ENCODE measurements at places on chromosomes 1 and 21.

GRCh38 chr1:225612287-225612686, 40.6 kb downstream of the ENAH start:
- no peak for DNase-seq

DNA sequence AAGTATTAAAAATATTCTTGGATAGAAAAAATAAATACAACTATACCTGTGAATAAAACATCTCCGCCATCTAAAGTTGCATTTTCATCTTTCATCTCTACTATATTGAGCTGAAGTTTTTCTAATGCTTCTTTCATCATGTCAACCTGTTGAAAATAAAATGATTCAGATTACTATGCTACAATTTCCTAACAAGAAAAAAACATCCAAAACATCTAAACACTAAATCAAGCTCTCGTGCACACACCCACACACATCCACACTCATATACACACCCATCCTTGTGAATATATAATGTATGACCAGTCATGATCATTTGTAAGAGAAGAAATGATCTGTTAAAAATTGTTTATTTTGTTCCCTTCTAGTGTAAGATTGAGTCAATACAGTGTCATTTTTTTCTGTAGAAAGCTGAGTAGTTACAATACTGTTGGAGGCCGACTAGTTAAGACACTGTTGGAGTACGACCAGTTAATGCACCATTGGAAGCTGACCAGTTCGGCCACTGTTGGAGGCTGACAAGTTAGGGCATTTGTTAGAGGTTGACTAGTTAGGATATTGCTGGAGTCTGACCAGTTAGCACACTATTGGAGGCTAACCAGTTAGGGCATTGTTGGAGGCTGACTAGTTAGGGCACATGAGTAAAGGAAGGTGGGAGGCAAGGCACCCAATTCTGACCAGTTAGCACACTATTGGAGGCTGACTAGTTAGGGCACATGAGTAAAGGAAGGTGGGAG, 82.4 kb upstream of the BCL10 start:
- DNase-seq: no peak

DNA sequence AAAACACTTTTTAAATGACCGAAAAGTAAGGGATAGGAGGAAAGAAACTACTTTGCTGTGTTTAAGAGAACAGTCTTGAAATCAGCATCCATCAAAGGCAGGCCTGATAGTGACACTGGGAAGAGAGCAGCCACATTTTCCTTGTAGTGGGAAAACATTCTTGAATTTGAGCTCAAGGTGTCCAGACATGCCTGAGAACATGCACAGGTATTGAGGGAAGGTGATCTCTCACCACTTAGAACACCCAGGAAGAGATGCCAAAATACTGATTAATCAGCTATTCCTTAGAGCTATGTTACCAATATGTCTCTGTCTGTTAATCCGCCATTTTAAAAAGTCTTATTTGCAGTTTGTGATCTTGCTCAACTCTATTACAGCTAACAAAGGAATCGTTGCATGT, 25.9 kb downstream of the IL12RB2 start:
- DNase-seq: no peak

DNA sequence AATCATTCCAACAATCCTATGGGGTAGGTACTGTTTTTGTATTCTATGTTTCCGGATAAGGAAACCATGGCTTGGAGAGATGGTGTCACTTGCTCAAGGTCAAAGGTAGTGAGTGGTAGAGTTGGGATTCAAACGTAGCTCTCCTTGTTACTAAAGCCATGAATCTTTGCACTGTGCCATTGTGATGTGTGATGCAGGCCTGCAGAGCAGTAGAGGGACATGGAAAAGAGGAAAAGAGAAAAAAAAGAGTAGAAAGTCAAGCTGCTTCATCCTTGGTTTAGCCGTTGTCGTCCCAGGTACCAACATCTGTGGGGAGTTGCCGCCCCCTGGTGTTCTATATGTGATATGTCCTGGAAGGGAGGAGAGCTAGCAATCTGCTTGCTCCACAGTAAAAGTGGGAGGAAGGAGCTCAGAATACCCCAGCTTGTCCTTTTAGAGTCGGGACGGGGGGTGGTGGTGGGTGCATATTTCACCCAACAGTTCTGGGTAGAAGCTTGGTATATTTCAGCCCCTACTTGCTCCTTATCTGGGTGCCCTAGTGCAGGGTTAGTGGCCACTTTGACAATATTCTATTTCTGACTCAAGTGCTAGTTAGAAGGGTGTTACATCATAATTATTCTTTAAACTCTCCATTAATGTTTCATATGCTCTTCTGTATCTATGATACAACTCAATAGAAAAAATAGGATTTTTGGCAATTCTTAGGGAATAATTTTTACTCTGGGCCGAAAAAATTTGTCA, 98.4 kb downstream of the EBNA1BP2 start:
- peak; percentile 73 for DNase-seq

DNA sequence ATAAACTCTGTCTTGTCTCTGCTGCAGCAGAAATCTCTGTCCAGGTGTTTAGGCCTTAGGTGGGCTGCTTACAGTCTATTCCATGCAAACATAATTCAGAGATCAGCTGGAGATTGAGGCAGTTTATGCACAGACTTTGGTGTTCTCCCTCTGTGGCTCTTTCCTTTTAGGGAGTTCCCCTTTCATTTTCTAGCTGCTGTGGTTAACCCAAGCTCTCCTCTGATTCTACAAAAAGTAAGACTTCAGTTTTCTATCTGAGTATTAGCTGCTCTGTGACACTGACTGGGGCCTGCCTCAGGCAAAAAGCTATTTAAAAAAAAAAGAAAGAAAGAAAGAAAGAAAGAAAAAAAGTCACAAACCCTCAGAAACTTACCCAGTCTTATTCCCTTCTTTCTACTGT, 211.1 kb downstream of the CAMTA1 start:
- no peak for DNase-seq

- no peak for DNase-seq
Observed at GRCh38 chr1:224047538-224047937, 66.4 kb upstream of the FBXO28 start.

- DNase-seq: no peak
Observed at GRCh38 chr1:5765997-5766913, 226.0 kb downstream of the NPHP4 start.

- no peak for DNase-seq
Observed at GRCh38 chr1:58390091-58390490, 156.4 kb downstream of the OMA1 start.

- no peak for DNase-seq
Observed at GRCh38 chr1:167095368-167095767, 1.5 kb downstream of the STYXL2 start.

DNA sequence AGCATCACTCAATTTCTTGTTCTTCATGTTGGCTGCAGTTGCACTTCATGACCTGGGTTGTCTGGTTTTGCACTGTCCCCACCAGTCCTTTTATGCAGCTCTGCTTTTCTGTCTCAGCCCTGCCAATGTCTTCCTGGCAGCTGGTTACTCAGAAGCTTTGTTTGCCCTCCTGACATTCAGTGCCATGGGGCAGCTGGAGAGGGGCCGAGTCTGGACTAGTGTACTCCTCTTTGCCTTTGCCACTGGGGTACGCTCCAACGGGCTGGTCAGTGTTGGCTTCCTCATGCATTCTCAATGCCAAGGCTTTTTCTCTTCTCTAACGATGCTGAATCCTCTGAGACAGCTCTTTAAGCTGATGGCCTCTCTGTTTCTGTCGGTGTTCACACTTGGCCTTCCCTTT, 6.6 kb downstream of the PIGV start:
- DNase-seq: no peak

- no peak for DNase-seq
Observed at GRCh38 chr1:2961081-2961480, 60.2 kb upstream of the ACTRT2 start.

GRCh38 chr1:18854331-18855025, 5.0 kb downstream of the TAS1R2 start:
- no peak for DNase-seq

- DNase-seq: no peak
Observed at GRCh38 chr1:57235730-57236510, 187.9 kb downstream of the DAB1 start.

GRCh38 chr1:62327360-62328055, 8.3 kb upstream of the KANK4 start:
- DNase-seq: no peak

DNA sequence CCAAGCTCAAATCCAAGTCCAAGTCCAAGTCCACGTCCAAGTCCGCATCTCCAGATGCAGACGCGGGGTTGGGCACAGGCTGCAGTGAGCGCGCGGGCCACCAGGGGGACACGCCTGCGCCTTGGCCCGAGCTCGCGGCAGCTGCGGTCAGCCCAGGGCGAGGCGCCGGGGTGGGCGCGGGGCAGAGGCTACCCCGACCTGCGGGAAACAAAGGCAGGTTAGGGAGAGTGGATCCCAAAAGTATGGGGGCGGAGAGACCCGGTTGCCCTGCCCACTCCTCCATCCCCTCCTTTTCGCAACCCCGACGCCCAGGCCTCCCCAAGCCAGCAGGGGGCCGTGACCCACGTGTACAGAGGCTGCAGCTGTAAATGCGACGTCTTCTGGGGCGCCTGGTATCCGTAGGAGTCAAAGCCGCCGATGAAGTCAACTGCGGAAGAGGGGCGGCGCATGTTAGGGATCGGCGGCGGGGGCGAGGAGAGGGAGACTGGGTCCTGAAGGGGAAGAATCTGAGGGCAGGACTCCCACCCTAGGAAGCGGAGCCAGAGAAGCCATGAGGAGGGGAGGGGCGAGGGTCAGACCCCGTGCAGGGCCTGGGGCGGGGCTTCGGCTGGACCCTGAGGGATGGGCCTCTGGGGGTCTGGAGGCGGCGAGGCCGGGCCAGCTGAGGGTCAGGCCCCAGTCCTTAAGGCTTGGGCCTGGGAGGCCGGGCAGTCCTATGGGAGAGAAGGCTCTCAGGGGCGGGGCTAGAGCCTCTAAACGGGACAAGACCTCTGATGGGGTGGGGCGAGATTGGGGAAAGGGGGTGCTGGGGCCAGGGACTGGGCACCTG, 58.0 kb downstream of the NKAIN1 start:
- DNase-seq: no peak

- DNase-seq: no peak
Observed at GRCh38 chr1:197312163-197312562, 44.1 kb downstream of the CRB1 start.

GRCh38 chr1:220708936-220709801, 19.0 kb downstream of the C1orf115 start:
- no peak for DNase-seq

- DNase-seq: no peak
Observed at GRCh38 chr1:225746361-225747179, 31.1 kb upstream of the SRP9 start.

- DNase-seq: no peak
Observed at GRCh38 chr1:242634732-242635131, 110.2 kb upstream of the PLD5 start.

DNA sequence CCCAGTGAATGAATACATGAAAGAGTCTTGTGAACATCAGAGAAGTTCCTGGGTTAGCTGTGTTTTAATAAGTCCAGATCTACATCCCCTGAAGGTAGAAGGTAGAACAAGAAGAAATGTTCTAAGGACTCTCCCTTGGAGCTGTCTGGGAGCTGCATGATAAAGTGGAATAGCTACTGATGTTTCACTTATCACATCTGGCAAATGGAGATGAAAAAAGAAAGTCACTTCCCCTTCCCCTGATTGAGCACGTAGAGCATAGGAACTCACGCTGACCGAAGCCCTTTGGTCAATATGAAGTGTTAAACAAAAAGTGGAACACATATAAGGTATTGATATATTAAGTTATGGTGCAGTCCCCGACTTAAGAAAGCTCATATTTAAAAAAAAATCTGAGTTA, 53.2 kb upstream of the PARP1 start:
- no peak for DNase-seq

- DNase-seq: no peak
Observed at GRCh38 chr1:204574016-204574864, 58.0 kb downstream of the MDM4 start.
